SIG-M5 (cell line): ENCODE measurements at places on chromosomes 1 and 21.

- DNase-seq: no peak
Observed at GRCh38 chr1:110150330-110151174, at the start of gene SLC6A17. Gene SLC6A17, plus strand, starts transcription at chr1:110150494. Its CDS starts 16,436 bp downstream, at chr1:110166930.

DNA sequence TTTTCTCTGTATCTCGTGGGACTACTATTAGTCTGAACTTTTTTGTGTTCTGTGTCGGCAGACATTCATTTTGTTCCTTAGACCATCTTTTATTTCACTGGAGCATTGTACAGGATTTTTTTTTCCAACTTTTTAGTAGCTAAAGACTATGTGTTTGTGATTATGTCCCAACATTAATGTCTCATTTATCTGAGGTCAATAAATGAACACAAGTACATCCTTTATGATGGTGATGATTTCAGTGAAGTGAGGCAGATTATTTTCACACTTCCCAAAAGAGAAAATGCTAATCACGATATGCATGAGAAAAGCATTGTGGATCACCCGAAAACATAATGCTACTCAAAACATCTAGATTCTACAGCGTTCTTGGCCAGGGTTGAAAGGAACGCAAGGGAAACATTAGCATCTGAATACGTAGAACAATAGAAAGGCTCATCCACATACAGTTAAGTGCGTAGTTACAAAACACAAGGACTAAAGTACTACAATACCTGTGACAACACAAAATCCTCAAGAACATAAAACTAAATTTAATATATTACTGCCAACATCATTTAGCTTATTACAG is 981.7 kb upstream of the NCAM2 start:
- DNase-seq: no peak

- DNase-seq: peak; percentile 71
Observed at GRCh38 chr1:225428881-225429455, 1.1 kb upstream of the LBR start.

GRCh38 chr1:230260831-230261230 is 165.3 kb downstream of the PGBD5 start:
- DNase-seq: no peak

GRCh38 chr1:231951374-231951773 is 324.8 kb downstream of the DISC1 start:
- DNase-seq: no peak

DNA sequence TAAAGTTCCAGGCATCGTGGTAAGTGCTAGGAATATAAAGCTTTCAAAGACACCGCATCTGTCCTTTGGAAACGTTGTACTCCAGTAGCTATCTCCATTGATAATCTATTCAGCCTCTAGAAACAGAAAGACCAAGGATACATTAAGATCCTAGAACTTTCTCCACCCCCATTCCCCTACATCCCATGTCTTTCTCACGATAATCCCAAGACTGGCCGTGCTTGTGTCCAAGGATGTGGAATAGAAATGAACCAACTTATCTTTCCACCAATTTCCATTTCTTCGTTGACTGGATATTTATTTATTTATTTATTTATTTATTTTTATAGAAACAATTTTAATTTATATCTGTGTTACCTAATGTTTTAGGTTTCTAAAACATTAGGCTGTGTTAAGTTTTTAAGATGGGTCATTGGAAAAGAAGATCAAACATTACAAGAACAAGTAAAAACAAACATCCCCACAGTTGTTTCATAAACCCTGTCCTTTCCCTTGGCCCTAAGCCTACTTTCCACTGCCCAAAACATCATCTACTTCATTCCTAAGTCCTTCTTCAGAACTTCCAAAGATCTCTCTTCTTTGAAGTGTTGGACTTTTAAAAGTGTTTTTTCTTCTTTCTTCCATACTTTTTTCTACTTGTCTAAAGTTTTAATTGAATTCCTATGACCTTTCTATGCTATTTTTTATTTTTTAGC is 39.7 kb downstream of the LRRC8C start:
- DNase-seq: no peak

DNA sequence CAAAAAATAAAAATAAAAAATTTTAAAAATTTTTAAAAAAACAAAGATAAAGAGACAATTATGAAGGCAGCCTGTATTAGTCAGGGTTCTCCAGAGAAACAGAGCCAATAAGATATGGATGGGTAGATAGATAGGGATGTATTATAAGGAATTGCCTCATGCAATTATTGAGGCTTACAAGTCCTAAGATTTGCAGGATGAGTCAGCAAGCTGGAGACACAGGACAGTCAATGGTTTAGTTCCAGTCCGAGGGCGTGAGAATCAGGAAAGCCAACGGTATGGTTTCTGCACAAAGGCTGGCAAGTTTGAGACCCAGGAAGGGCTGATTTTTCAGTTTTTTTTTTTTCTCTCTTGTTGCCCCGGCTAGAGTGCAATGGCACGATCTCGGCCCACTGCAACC is 24.1 kb upstream of the EIF4G3 start:
- DNase-seq: no peak

GRCh38 chr1:59688976-59689375 is 125.8 kb upstream of the HOOK1 start:
- no peak for DNase-seq

DNA sequence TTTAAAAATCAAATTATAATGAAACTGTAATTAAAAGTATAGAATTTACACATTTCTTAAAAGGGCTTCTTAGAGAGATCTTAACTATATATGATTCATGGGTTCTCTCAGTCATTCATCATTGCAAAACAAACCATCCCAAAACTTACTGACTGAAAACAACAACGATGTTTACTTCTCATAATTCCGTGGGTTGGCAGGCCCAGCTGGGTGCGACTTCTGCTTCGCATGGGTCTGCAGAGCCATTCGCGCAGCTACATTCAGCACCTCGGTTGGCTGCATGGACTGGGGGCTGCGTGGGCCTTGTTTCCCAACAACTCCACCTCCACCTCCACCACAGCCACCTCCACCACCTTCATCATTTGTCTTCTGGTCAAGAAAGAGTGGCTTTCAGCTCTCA is 4.0 kb downstream of the SLAMF8 start:
- DNase-seq: no peak

GRCh38 chr1:84489766-84490165 is 10.7 kb downstream of the RPF1 start:
- DNase-seq: no peak

- DNase-seq: no peak
Observed at GRCh38 chr1:112318698-112319370, 77.2 kb upstream of the CTTNBP2NL start.

DNA sequence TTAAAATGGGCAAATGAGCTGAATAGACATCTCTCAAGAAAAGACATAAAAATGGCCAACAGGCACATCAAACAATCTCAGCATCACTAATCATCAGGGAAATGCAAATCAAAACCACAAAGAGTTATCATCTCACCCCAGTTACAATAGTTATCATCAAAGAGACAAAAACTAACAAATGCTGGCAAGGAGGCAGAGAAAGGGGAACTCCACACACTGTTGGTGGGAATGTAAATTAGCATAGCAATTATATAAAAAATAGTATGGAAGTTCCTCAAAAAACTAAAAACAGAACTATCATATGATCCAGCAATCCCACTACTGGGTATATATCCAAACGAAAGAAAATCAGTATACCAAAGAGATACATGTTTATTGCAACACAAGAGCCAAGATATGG is 68.7 kb downstream of the DENND1B start:
- DNase-seq: no peak

DNA sequence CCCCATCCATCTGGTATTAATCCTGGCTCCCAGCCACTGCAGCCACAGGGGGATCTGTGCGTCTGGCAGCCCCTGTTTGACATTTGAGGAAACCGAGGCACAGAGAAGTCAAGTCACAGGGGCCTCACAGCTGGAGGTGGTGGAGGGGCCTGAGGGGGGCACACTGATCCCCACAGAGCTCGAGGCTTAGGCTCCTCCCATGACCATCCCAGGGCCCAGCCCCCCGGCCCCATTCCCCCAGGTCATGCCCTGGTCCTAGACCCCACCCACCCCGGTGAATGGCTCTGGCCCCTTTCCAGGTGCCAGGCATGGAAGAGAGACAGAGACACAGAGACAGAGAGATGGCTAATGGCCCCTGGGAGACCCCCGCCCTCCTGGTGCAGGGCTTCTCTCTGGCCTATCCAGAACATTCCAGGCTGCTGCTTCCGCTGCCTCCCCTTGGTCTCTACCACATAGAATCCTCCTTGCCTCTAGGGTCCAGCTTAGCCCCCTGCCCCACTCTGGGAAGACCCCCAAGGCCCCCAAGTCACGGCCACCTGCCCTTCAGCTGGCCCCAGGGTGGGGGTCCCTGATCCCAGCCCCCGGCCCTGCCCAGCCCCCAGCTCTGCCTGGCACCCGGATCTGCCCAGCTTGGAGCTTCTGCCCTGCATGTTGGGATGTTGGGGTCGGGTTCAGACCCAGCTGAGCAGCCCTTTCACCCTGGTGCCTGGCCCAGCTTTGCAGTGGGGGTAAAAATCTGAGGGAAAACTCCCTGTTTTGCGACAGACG is 29.2 kb upstream of the LRRC3 start:
- no peak for DNase-seq

DNA sequence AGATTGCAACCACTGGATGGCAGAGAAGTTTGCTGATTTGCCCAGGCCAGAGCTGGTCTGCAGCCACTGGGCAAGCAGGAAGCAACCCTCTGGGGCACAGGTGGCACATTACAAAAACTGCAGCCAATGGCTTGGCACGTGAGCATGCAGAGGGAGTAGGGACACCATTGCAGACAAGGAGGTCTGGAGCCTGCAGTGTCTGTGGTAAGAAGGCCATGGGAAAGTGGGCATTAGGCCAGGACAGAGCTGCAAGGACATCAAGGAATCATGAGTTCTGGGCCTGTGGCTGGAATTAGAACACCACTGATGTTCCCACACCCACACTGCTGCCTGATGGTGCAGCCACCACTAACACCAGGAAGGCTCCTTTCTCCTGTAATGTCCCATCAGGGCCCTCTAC is 113.0 kb downstream of the TSEN15 start:
- DNase-seq: no peak

GRCh38 chr1:64834734-64835133 is 89.9 kb downstream of the RAVER2 start:
- DNase-seq: no peak
